ENCODE measurements at places on chromosomes 4 and X.

DNA sequence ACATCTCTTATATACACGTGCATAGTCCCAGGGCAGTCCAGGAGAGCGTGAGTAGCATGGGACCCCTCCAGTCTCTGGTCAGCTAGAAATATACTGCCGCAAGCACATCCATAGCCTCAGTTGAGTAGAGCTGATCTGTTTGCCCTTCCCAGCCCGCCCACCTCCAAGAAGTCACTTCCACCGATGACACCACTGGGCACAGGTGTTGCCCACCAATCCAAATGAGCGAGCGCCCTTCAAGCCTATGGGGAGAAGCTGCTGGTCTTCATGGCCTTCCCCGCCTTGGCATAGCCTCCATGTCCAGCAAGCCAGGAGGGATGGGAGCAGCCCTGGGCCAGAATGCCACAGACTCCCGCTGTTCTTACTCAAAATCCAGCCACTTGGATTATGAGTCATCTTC, 10.2 kb downstream of the DUSP9 start:
- no peak for DNase-seq

- DNase-seq: no peak
Measured at GRCh38 chr4:3235581-3235980, 13.4 kb upstream of the MSANTD1 start.

- no peak for DNase-seq
Measured at GRCh38 chr4:38769441-38769840, 13.3 kb downstream of the TLR10 start.

- DNase-seq: no peak
Measured at GRCh38 chr4:83276299-83277040, 8.1 kb downstream of the COQ2 start.

DNA sequence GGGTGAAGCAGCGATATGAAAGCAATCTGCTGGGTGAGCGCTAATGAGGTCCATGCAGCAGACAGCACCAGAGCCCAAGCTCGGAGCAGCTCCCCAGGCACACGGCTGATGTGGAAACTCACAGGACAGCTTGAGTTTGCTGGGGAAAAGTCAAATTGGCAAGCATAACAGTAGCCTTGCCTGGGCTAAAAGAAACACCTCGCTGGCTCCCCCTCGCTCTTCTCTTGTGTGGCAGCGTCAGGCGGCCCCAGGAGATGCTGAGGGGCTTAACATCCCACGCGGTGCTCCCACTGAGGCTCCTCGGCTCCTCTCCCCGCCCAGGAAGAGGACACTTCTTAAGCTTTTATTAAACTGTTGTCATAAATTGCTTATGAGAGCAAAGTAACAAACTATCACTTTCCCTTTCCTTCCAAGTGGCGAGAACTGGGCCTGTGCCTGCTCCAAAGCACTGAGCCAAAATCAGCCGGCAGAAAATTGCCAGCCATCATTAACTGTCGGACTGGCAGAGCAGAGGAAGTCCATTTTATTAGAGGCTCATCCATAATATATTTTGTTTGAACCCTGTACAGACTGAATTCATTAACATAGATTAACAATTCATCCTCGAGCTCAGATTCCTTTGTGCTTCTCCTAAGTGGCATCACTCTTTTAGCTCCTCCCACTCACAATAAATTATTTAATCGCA, 111.4 kb downstream of the TSPAN5 start:
- peak; percentile 80 for DNase-seq

- peak; percentile 81 for DNase-seq
Measured at GRCh38 chrX:40539214-40540142, 41.3 kb upstream of the ATP6AP2 start.

DNA sequence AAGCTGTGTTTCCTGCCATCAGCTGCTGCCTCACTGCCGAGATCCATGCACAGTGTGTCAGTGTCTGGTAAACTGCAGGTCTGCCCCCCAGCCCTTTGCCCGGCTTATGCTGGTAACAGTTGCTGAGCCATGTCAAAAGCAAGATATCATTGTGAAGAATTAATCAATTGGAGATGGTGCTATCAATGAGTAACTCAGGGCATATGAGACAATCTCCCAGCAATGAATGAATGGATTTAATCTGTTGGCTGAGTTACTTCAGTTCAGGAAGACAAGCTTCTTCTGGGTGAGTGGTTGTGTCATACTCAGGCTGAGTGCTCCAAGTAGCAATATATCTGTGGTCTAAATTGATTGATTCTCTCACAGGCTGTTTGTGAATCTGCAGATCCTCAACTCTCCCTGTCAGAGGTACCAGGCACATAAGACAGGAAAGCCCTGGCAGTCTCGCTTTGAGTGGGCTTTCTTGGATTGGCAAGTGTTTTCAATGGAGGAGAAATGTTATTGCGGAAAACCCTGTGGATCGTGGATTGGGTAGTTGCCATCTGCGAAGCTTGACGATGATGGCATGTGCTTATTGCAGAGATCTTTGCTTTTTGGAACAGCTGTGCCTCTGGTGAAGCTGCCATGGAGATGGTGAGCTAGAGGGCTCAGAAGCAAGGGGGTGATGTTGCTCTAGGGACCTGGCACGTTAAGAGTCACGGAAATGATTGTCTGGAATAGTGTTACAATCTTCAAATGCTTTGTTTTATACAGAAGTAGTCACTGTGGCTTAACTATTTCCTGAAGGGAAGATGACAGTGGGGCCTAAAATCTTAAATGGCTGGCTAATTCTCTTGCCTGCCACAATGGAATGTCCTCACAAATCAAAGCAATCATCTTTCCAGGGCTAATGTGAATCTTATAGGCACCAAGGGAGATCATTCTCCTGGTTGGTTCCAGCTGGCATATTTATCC, 147.6 kb upstream of the TBC1D9 start:
- no peak for DNase-seq

DNA sequence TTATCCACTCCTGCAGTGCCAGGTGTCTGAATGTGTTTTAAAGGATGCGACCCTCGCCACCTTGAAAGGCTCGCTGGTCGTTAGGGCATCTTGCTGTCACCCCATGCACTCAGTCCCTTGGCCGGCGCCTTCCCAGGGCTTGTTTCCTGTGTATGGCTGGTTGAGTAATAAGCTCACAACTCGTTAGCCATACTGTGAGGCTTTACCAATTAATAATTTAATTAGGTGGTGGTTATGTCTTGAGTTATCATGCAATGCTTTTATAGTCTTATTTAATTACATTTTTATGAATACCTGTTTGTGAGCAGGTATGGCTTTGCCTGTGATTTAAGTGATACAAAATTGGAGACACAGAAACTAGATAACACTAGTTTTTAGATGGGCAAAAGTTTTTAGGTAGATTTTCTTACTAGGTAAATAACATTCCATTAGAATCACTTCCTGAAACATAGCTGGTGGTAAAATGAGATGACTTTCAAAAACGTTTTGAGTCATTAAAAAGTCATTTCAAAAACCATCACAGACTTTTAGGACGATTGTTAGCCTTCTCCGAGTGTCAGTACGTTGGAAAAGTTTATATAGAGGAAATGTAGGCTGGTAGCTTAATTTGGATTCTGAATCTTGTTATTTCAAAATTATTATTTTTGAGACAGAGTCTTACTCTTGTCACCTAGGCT, 18.2 kb downstream of the PTTG2 start:
- peak; percentile 3 for DNase-seq

All from AG08395 (cell line).